ENCODE measurements at places on chromosomes 2 and 18. TPM values are rescaled to one million over a fixed set of nuclear protein-coding genes. Genes with fewer than 3 reads are reported as not detected.

GRP gene
- total RNA-seq = not detected

ZBTB7C gene
- 17.7 TPM for total RNA-seq

PPP4R3B gene
- total RNA-seq = 65.5 TPM

SIGLEC15 gene
- total RNA-seq = 0.32 TPM

STPG4 gene
- total RNA-seq = not detected

PRADC1 gene
- 15.5 TPM for total RNA-seq

GAL3ST2 gene
- not detected for total RNA-seq

KHK gene
- 4.9 TPM for total RNA-seq

C2orf92 gene
- total RNA-seq = 14.4 TPM

CHN1 gene
- 30.6 TPM for total RNA-seq

MAL gene
- total RNA-seq = 21.2 TPM

SERPINB10 gene
- total RNA-seq = not detected

POMC gene
- 3.3 TPM for total RNA-seq

CRYGB gene
- total RNA-seq = not detected

SGPP2 gene
- 38.1 TPM for total RNA-seq

C2orf81 gene
- total RNA-seq = 2.1 TPM

RTP5 gene
- total RNA-seq = not detected

PROC gene
- total RNA-seq = not detected

KYNU gene
- 34.5 TPM for total RNA-seq

HYCC2 gene
- 32.9 TPM for total RNA-seq

ALPI gene
- not detected for total RNA-seq

SKOR2 gene
- total RNA-seq = not detected

ELOA2 gene
- total RNA-seq = not detected

NR4A2 gene
- total RNA-seq = 3.5 TPM

SLC25A52 gene
- total RNA-seq = not detected

RIT2 gene
- total RNA-seq = not detected

FOXI3 gene
- total RNA-seq = not detected

MERTK gene
- total RNA-seq = 17.3 TPM

EGR4 gene
- not detected for total RNA-seq

UGT1A9 gene
- not detected for total RNA-seq

FTCDNL1 gene
- total RNA-seq = 2.1 TPM

CD226 gene
- total RNA-seq = 5.8 TPM

C18orf32 gene
- total RNA-seq = 53.2 TPM

SERPINB4 gene
- total RNA-seq = not detected

ABCG8 gene
- not detected for total RNA-seq

STARD6 gene
- total RNA-seq = not detected

FAM124B gene
- 4.4 TPM for total RNA-seq

CHST10 gene
- 8.4 TPM for total RNA-seq

TACR1 gene
- total RNA-seq = 1.4 TPM

UGT1A6 gene
- total RNA-seq = 3.2 TPM

DSG3 gene
- 0.12 TPM for total RNA-seq

UGT1A3 gene
- total RNA-seq = not detected

MROH2A gene
- not detected for total RNA-seq

LYPD6B gene
- 0.78 TPM for total RNA-seq

SIX2 gene
- total RNA-seq = not detected

INPP5D gene
- 33.3 TPM for total RNA-seq

TUBA4B gene
- total RNA-seq = not detected

KCNJ13 gene
- not detected for total RNA-seq

RND3 gene
- total RNA-seq = 32.6 TPM

TFPI gene
- total RNA-seq = 366 TPM

RGPD4 gene
- total RNA-seq = 0.23 TPM

MAP3K2 gene
- total RNA-seq = 71.5 TPM

COL4A4 gene
- 36.1 TPM for total RNA-seq

All from upper lobe of right lung (tissue), 1 donor.